ENCODE measurements at places on chromosomes 16 and 17.

DNA sequence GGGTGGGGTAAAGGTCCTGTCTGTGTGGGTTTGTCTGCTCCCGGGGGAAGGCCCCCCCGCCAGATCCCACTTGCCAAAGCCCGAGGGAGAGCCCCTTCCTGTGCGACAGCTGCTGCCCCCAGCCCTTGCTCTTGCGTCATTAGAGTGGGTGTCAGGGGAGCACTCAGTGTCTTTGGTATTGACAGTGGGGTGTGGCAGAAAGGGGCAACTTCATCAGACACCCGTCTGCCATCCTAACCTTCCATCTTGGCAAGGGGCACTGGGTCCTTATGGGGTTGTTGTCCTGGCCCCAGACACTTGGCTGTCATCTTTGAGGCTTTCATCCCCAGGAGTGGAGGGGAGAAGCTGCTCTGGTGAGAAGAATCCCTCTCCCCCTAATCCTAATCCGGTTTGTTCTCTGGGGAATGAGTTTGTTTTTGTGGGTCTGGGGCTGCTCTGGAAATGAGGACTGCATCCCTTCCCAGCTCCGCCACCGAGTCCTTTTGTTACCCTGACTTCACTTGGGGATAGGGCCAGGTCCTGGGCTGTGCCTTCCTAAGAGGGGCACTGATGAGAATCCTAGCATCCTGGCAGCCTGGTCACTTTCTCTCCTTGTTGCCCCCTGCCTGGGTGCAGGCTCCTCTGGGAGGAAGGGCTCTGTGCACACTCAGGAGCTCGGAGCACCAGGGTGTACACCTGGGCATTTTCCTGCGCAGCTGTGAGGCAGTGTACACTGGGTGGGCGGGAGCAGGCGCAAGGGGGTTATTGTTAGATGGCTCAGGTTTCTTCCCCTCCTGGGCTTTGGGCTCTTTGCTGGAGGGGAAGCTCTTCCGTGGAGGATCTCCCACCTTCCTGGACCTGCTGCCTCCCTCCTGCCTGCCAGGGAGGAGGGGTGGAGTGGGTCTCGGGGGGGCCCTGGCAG is 21.1 kb downstream of the GJD3 start:
- DNase-seq, result no peak

DNA sequence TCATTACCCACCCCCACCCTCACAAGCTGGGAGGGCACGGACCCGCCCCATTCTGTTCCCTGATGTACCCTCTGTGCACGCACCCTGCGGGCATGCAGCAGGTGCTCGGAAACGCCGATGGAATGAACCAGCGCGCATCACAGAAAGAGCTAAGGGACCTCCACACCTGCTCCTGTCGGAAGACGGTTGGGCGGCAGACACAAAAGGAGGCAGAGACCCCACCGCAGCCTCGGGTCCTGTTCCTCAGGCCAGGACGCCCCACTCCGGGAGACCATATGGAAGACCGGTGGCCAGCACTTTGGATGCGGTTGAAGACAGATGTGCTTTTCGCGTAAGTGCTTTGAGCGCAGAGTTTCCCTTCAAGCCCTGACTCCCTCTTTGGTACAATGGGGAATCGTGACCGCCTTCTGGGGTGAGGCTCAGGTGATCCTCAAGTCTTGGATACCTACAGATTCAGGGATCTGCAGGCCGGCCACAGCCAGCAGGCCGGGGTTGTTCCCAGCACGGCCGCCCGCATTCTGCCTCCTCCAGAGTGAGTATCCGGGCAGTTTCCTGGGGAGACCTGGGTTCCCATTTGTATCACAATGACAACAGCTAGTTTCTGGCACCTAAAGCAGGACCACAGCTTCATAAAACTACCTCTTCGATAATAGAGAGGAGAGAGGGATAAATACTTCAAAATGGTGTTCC is 123.1 kb downstream of the FOXL1 start:
- no peak for DNase-seq

DNA sequence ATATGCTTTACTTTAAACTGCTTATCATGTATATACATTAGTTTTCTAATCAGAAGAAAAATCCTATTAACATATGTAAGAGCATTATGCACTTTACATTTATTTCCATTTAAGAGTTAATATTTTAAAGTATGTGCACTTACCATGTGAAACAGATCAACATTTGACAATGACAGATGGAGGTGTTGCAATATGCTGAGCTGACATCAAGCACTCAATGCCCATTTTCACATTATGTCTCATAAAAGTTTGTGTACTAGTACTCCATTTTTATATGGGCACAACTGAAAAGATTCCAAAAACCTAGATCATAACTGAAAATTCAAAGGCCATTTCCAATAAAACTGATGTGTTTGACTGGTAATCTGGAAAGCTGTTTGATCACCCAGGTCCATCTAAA is 420.9 kb upstream of the SOX9 start:
- DNase-seq, result no peak

GRCh38 chr17:78125976-78126894 is 2.3 kb downstream of the TMC6 start:
- DNase-seq, result no peak
